NCI-H1092 (cell line): ENCODE measurements at places on chromosomes 6 and 20.

GRCh38 chr6:146650799-146651481, 52.2 kb downstream of the ADGB start:
- DNase-seq = no peak

DNA sequence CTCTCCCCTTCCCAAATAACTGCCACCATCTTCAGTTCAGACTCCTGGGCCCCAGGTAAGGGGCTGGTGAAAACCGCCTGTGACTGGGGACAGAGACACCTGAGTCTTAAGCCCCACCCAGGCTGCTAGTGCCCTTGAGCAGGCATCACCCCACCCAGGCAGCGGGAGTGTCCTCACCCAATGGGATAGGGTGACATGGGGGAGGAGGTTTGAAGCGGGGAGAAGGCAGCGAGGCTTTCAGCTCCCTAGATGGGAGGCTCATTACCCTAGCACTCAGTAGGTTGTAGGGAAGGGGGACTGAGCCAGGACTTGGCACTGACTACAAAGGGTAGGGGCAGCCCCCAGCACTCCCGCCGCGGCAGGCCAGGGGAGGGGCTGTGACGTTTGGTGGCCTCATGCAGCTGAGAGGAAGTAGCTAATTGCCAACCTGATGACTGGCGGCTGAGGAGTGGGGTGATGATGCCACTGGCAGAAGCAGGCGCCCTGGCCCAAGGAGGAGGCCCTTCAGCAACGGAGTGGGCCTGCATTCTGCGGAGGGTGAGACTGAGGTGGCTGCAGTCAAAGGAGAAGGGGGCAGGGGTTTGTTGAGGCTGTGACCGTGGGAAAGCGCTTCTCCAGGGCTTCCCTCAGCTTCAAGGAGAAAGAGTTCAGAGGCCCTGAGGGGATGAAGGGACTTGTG, 126.9 kb downstream of the MRPL14 start:
- peak; percentile 46 for DNase-seq

GRCh38 chr6:137271245-137272183, 52.3 kb upstream of the IFNGR1 start:
- DNase-seq = no peak

DNA sequence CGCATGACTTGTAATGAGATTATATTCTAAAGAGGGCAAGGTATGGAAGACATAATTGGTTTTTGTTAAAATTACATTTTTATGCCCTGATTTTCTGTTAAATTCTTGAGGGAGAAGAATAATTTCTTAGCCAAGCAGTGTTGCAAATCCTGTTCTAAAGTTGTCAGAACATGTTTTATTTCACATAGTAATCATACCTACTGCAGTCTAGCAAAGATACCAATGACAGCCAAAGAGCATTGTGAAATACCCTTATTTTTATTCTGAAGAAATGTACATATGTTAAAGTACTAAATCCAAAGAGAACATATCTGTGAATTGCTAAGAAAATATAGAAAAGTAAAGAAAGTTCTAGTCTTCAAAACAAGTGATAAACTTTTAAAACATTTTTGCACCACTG, 39.6 kb upstream of the SMIM8 start:
- DNase-seq = no peak

DNA sequence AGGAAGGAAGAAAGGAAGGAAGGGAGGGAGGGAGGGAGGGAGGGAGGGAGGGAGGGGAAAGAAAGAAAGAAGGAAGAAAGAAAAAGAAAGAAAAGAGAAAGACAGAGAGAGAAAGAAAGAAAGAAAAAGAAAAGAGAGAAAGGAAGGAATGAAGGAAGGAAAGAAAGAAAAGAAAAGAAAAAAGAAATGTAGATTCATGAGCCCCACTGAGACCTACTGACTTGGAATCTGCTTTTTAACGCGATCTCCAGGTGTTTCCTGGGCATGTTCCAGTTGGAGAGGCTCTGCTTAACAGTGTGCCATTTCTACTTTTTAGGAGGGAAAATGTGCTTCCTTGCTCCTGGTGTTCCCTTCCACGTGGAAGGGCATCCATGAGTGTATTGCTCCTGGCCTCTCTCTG, 16.4 kb downstream of the DEFB132 start:
- no peak for DNase-seq

DNA sequence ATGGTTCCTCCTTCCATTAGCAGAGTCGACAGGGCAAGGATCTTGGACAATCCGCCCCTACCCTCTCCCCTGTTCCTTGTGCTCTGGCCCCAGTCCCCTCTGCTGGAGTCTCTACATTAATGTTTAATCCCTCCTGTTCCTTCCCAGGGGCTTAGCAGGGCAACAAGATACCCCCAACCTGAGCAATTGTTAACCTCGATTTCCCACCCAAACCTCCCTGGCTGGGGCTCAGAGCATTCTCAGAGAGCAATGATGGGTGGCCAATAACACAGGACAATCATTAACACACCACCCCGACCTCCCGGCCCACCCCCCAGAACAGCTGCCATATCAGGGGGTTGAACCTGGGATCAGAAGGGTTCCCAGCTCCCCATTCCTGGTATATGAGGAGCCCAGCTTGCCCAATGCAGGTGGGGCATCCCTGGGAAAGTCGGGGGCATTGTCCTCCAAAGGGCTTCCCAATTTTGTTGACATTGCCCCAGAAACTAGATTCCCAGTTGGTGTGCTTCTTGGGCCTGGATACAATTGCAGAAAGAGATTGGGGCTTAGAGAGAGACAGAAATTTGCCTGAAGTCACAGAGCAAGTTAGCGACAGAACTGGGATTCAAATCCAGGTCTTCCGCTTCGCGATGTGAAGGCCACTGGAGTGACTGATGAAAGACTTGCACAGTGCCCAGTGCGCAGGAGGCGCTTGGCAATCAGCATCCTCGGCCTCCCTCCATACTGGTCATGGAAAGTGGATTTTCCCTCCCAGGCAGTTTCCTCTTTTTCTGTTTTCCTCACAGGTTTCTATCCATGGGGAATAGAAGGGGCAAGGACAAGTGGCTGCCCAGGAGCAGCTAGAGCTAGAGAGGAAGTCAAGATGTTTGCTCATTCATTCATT, 59.6 kb upstream of the TTPAL start:
- DNase-seq = no peak

DNA sequence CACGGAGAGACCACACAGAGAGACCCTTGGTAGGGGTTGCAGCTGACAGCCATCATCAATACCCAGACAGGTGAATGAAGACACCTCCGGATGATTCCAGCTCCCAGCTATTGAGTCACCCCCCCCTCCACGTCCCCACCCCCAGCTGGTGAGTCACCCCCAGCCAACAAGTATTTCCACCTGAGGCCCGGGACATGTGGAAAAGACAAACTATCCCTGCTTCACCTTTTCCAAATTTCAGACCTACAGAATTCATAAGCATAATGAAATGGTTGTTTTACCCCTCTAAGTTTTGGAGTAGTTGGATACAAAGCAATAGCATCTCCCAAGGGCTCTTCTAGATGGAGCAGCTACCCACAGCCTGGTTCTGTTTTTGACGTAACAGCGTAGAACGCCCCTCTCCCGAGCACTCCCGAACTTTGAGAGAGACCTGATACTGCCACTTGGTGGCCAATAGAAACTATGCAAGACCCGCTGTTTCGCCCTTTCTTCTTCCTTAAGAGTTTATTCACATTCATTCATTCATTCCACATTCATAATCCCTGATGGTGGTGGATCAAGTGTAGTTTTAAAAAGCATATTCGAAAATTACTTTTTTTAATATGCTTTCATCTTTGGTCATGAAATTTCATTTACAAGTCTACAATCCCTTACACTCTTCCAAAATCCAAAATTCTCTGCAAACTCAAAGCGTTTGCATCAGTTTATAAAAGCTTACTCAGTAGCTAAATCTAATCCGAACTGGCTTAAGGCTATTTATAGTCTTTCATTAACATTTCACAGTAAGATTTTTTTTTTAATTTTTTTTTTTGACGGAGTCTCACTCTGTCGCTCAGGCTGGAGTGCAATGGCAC, 15.1 kb upstream of the PPP1R16B start:
- no peak for DNase-seq

DNA sequence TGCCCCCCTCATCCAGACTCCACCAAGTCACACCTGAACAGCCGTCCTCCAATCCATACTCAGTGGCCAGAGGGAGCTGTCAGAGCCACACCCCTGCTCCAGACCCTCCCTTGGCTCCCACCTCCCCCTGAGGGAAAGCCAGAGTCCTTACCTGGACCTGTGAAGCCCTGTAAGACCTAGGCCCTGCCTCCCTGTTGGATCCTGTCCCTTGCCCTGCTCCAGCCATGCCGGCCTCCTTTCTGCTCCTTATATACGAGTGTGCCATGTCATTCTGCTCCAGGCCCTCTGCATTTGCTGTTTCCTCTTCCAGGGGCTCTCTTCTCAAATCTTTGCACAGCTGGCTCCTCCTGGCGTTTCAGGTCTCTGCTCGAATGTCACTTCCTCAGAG, 100.3 kb upstream of the MYL9 start:
- no peak for DNase-seq

GRCh38 chr6:75094614-75095200, 111.1 kb downstream of the COL12A1 start:
- DNase-seq = no peak

GRCh38 chr6:123529843-123530242, 106.9 kb downstream of the TRDN start:
- DNase-seq = no peak

- no peak for DNase-seq
Observed at GRCh38 chr6:14619419-14619781, 501.8 kb downstream of the CD83 start.

- DNase-seq = no peak
Observed at GRCh38 chr6:63709148-63709547, 73.5 kb downstream of the PHF3 start.
